ENCODE measurements at places on chromosomes 11 and 22.

DNA sequence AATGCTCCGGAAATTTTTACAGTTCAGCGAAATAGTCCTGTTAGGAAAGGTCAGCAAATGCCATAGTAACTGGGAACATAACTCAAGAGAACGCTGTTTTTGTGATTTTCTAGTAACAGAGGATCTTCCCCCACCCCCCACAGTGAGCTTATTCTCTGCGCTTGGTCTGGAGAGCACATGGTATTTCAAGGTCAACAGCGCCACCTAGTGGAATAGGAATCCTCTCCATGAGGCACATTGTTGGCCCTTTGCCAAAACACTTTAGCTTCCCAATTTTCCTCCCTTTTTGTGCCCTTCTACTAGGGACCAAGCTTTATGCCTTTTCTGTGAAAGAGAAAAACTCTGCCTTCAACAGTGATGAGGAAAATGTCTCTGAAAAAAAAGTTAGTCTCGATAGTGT is 13.2 kb upstream of the OR4C12 start:
- no peak for DNase-seq

GRCh38 chr11:123301013-123301591 is 106.1 kb upstream of the CLMP start:
- no peak for DNase-seq

DNA sequence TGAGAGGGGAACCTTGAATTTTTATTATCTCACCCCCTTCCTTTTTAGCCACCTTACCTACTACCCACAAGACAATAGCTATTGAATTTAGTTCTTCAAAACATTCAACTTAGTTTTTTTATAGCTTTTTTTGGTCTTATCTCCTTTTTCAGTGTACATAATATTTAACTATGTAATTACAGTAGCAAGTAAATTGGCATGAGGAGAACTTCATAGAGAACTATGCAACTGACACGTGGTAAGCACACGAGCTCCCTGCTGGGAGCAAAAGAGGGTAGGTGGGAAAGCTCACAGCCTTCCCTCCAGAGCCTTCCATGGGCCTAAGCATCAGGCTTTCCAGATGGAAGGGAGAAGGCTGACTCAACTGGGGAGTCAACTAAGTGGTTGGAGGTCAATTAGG is 22.1 kb upstream of the ZDHHC13 start:
- no peak for DNase-seq

DNA sequence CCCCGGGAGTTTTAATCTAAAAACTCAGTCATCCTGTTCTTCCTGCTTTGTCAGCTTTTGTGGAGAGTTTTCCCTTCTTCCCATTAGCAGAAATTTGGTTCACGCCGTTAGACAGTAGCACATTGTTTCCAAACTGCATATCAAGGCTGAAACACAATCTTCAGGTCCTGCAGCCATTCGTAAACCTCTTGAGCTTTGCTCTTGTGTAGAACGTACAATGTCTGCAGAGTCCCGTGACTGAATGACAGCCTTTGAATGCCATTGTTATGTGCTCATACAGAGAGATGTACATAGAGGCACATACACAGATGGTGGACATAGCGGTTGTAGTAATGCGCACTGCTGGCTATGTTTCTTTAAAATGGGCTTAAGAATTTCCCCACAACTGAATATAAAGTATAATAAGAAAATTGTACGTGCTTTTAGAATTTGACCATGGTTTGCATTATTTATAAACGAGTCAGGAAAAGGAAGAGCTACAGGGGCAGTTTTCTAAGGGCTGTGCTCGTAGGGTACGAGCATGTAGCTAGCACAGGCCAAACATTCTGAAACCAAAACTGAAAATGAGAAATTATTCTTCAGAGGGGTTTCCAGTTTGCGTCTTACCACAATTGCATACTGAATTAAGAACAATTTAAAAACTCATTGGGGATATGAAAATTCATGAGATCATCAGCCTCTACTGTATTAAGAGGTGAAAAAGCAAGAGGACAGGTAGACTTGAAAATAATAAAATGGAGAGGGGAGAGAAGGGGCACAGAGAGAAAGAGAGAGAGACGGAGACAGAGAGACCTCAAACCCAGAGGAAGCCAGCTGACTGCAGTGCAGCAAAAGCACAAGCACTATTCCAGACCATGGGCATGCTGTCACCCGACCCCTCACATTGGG is 310.1 kb downstream of the CADM1 start:
- no peak for DNase-seq

DNA sequence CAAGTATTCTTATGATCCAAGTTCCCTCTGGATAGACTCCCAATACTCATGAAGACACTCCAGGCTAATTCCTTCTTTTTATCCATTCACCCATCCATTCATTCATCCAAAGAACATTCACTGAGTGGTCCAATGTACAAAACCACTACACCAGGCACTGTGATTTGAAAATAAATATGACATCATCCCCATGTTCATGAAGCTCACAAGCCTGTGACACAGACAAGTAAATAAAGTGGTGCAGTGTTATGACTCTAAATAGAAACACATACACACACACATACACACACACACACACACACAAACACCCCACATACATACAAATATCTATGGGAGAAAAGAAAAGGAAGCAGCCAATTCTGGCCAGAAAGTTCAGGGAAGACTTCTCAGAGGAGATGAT is 35.5 kb downstream of the MTMR2 start:
- no peak for DNase-seq

DNA sequence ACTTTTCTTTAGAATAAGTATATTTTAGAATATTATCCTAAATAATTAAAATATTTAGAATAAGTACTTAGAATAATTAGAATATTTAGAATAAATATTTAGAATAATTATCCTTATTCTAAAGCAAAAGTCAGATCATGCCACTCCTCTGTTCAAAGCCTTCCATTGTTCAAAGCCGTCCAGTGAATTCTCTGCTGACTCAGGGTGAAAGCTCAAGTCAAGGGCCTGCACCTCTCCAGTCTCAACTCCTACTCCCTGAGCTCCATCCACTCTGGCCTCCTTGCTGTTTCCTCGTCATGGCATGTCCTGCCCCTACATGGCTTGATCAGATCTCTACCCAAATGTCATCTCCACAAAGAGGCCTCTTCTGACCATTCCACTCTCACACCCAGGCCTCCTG is 30.0 kb downstream of the PLEKHA7 start:
- no peak for DNase-seq

- no peak for DNase-seq
These were observed 198.8 kb upstream of the SEZ6L start for GRCh38 chr22:25970374-25970911.

GRCh38 chr11:125370561-125371389 is 125.3 kb downstream of the FEZ1 start:
- DNase-seq, result no peak

- no peak for DNase-seq
These were observed 98.2 kb downstream of the INSC start for GRCh38 chr11:15212876-15213275.

DNA sequence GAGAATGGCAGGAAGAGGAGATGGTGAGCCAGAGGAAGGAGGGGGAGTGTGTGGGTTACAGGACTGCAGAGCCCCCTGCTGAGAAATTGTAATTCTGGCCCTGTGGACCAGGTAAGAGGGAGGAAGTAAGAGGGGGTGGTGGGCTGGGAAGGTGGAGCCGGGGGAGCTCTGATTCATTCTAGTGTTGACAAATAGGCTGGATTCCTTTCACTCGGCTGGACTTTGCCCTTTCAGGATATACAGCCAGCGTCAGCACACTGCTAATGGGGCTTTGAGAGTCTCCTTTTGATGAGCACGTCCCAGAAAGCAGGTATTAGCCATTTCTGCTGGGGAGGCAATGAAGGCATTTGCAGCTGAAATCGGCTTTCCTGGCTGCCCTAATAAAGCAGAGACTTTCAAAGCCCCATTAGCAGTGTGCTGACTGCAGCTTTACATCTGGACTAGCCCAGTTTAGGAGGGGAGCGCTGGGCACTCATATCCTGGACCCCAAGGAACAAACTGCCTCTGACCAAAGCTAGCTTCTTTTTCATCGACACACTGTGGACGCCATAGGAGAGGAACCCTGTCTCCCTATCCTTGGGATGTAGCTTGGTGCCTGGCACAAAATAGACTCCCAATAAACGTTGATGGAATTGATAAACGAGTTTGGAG is 44.8 kb upstream of the CADM1 start:
- DNase-seq, result no peak

DNA sequence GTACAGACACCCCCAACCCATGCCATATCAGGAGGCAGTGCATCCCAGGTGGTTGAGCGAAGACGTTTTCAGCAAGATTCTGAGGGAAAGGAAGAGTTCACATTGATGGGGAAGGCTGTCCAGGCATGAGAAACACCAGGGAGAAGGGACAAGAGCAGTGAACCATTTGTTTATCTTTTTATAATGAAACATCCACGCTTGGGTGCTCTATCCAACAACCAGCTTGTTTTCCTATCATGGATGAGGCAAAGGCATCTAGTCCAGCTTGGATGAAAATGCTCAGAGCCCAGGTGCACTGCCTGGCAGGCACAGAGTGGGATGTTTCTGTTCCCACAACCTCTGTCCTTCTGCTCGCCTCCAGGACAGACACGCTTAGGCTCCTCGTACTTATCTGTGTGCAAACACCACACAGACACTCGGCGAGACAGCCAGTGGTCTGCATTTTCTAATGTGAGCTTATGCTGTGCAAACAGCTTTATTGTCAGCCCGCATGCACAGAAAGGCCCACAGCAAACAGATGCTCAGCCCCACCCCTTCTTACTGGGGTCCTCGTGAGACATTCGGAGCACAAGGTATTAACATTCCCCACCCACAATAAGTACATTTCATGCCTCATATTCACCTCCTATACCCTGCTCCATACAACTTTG is 45.4 kb upstream of the NTM start:
- DNase-seq, result no peak

DNA sequence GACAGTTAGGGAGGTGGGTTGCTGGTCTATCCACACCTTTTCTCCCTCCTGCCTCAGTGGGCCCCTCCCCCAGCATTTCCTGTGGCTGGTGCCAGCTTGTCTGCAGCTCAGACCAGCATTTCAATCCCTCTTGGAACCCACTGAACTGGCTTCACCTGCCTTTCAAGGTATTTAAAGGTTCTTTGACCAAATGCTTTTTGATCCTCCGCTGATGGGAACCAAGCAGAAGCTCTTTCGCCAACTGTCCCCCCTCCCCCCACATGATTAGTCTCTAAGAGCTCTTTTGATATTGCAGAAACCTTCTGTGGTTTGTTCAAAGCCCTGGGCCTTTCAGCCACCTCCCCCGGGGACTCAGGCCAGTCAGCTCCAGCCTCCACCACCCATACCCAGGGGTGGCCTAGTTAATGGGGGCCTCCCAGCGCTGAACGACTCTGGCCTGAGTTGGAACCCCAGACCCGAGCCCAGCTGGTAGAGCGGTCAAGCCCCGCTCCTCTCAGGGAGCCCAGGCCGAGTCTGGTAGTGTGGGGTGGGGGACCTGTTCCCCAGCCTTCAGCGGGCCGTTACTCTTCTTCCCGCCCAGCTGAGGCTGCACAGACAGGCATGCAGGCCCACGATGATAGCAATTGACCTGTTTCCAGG is 6.0 kb upstream of the SYT7 start:
- DNase-seq, result no peak

DNA sequence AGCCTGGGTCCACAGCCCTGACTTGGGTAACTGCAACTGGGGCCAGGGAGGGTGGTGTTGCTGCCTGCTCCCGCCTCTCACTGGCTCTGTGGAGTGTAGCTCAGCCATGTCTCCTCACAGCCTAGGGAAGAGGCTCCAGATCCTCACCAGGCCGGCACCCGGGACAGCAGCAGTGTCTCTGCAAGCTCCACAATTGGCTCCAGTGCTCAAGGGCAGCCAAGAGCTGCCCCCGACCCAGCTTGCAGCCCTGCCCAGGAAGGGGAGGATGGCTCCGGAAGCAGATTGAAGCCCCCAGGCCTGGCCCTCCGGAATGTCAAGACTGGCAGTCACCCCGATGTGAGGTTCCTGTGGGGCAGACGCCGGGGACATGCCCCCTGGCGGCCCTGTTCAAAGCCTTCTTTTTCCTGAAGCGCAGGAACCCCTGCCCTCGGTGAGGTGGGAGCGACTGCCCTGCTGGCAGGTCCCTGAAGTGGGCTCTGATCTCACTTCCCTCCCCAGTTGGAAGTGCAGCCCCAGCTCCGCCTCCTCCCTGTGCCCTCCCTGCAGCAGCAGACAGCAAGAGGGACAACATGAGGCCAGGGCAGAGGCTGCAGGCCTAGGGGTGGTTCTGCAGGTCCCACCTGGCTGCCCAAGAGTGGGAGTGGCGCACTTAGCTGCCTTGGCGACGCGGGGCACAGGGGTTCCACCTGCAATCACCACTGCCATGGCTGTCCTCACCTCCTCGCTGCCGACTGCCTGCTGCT is 816.2 kb upstream of the LUZP2 start:
- DNase-seq, result no peak

- no peak for DNase-seq
These were observed 29.1 kb downstream of the DRD2 start for GRCh38 chr11:113446112-113446511.

DNA sequence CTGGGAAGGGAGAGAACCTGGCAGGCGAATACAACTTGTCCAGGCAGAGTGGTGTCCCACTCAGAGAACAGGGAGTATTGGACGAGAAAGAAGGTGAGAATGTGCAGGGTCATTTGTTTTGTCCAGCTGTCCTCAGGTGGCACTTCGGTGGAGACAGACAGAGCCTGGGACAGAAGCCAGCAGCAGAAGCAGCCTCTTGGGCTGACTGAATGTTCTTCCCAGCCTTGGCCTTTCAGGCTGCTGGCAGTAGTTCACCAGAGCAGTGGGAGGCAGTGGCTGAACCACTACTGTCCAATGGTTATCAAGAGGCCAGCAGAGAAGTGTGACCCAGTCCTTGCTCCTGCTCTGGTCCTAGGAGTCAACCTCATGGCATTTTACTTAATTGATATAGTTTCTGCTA is 331.1 kb upstream of the NARS2 start:
- DNase-seq, result no peak

DNA sequence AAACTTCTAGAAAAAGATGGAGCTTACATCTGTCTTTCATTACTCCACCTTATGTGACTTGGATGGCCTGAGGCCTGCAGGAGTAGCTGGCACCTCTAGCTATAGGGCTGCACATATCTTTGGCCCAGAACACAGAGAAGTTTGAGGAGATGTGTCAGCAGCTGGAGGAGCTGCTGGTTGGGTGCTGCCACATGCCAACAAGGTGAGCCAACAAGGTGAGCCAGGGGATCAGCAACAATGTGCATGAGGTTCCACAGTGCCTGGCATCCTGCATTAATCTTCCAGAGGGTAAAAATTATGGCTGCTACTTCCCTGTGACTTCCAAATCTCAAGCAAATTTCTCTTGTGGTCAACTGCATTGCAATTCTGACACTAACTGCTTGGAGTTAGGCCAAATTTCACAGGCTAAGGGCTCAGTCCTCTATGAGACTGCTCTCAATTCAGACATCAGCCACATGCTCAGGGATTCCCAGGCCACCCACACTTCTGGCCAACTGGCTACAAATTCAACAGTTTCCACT is 16.0 kb downstream of the RBM7 start:
- DNase-seq, result no peak

- DNase-seq, result no peak
These were observed 1108.7 kb downstream of the BRD1 start for GRCh38 chr22:48718818-48719500.
